ENCODE measurements at places on chromosomes 12 and 14.

DNA sequence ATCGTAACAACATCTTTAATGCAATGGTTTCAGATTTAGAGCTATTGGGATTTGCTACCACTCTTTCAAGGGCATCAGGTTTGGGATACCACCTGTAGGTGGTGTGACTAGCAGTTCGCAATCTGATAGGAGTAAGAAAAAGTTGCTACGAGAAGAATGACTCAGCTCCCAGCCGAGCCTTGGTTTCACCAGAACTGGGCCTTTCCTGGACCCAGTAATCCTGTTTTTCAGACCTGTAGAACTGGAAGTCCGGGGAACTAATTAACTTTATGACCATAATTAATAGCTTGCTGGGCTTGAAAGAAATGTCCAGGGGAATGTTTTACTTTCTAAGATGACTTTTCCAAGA is 770 bp downstream of the ABHD4 start:
- no peak for DNase-seq

- DNase-seq: no peak
Measured at GRCh38 chr12:102571889-102572288, 91.5 kb upstream of the IGF1 start.

DNA sequence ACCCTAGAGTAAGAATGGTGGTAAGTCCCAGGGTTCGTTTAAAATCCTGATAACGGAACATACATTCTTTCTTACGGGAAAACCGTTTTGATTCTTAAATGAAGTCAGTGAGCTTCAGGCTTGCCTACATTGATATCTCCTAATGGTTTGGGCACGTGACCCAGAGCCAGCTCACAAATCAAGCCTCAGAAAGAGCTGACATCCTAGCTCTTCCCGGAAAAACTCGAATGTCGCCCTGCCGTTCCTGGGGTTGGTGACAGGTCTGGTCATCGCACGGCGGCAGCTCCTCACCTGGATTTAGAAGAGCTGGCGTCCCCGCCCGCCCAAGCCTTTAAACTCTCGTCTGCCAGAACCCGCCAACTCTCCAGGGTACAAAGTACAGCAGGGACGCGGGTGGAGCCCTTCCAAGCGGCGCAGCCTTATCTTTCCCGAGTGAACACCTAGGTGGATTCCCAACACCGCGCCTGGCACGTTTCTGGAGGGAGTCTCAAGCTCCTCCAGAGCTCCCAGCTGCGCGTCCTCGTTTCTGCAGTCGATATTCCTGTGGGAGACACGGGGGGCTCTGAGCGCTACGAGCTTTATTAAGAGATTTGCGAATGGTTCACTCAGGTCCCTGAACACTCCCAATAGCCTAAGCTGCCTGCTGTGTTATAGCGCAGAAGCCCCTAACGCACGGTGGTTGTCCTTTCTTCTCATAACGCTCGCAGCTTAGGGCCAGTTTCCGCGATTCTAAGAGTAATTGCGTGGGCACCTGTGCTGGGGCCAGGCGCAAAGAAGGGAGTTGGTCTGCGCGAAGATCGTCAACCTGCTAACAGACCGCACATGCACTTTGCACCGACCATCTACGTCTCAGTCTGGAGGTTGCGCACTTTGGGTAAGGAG is at the start of gene SSTR1:
Gene SSTR1, plus strand, starts transcription at position 169 of the 882 bp plus-strand sequence. CDS start 1,486 bp downstream, outside the sequence.
- no peak for DNase-seq

GRCh38 chr12:108787539-108787938 is 56.2 kb upstream of the CORO1C start:
- no peak for DNase-seq

DNA sequence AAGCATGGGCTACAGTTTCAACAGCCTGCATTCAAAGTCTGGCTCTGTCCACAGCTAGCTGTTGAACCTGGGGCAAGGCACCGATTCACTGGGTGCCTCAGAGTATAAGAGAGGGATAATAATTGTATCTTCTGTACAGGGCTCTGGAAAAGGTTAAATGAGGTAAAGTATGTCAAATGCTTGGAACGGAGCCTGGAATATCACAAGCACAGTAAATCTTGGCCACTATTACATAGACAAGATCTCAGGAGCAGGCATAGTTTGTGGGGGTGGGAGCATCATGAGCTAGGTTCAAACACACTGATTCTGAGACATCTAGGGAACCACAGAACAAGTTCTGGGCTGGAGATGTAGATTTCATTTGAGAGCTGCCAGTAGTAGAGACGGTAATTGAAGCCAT is 203.7 kb upstream of the NUDT4 start:
- DNase-seq: no peak

GRCh38 chr14:85233756-85234155 is 296.2 kb upstream of the FLRT2 start:
- DNase-seq: no peak

- no peak for DNase-seq
Measured at GRCh38 chr12:11553871-11554533, 95.5 kb upstream of the ETV6 start.

- no peak for DNase-seq
Measured at GRCh38 chr12:131348646-131349045, 362.2 kb upstream of the SFSWAP start.

GRCh38 chr14:51283402-51284085 is 43.5 kb downstream of the TMX1 start:
- DNase-seq: no peak

- DNase-seq: no peak
Measured at GRCh38 chr12:131464081-131464480, 246.8 kb upstream of the SFSWAP start.

DNA sequence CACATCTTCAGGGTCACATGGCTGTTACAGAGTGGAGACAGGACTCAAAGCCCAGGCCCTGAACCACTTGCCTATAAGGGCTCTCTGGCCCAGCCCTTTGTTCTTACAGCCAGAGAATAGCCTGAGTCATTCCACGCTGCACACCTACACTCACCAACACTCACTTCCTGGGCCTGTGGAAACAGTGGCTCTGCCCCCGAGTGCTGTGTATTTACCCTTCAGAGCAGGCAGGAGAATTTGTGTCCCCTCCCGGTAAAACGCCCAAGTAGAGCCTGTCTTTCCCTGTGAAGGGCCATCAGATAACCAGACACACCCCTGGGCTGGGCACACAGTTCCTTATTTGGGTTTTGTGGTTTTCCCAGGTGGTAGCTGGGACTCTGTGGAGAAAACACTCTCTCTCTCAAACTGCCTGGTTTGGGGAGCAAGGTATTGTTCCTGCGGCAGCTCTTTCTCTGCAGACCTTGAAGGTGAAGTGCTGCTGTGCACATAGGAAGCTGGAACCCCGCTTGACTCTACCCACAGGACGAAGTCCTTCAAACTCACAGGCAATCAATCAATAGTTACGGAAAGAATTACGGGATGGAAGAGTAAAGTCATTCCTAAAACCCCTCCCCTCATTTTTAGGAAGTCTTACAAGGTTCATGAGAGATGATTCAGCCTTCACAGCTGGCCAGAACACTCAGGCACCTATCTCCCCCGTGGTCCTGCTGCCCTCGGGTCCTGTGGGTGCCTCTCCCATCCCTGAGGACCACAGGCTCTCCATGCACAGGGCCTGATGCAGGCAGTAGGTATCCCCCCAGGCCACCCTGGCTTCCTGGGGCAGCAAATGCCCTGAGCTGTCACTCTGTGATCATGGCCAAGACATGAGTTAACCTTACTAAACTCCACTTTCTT is 20.3 kb downstream of the FIGNL2 start:
- no peak for DNase-seq

- DNase-seq: no peak
Measured at GRCh38 chr12:59723520-59723919, 127.7 kb downstream of the SLC16A7 start.

GRCh38 chr12:57815177-57816000 is 3.1 kb downstream of the AVIL start:
- no peak for DNase-seq

GRCh38 chr12:7374423-7375144 is 69.4 kb downstream of the CD163L1 start:
- no peak for DNase-seq

DNA sequence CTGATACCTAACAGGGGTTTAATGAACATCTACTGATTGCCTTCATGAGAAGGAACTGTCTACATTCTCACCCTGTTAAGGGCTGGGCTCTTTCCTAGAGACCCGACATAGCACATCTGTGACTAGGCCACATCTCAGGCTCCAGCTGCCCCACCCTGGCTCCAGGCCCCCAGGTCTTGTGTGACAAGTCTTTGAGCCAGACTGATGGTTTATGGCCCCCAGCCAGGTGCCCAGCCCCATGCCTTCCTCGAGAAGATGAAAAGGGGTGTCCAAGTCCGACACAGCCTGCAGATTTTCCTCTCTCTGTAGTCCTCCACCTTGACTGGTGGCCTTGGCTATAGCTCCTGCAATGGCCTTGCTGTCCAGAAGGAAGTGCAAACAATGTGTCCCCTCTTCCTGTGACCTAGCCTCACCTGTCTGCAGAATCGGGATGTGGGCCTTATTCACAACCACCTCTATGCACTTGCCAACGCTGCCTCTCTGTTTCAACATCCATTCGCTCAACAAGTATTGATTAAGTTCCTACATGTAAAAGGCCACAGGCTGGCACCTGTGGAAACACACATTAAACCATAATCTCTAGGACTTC is 4.2 kb downstream of the ACTN1 start:
- DNase-seq: no peak

- no peak for DNase-seq
Measured at GRCh38 chr12:46492471-46493085, 120.0 kb upstream of the SLC38A2 start.

DNA sequence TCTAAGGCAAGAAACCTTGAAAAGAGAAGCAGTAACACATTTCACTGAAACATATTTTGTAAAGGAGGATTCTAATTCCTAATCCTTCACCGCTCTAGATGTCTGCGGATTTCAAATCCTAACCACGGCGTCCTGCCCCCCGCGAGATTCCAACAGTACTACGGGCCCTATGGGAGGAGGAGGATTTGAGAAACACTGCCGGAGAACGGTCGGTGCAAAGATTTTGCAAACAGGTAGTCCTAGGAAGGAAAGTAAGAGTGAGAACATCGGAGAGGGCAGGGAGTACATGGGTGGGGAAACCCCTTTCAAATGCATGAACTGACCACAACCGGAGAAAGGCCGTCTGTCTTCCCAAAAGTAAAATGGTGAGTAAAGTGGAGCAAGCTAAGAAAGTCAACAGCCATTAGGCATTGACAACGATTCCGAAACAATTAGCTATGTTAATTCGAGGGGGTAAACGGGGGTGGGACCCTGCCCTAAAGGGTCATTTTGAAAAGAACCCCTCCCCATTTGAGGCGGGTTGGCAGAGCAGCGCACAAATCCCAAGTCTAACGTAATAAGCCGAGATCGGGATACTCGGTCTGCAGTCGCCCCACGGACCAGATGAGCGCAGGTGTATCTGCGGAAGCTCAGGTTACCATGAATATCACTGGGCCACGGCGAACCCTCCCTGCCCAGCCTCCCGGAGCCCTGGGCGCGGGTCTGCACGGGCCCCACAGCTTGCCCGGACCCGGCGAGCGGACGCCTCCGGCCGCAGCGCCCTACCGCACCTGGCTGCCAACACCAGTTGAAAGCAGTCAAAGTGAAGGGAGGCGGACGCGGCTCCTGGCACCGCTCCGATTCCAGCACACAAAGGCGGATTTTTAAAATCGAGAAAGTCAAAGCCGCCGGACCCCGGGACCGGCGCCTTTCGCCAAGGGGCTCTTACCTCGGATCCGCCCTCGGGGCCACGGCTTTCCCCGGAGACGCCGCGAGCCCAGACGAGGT is 662 bp downstream of the EPS8 start:
- DNase-seq: peak; percentile 53

DNA sequence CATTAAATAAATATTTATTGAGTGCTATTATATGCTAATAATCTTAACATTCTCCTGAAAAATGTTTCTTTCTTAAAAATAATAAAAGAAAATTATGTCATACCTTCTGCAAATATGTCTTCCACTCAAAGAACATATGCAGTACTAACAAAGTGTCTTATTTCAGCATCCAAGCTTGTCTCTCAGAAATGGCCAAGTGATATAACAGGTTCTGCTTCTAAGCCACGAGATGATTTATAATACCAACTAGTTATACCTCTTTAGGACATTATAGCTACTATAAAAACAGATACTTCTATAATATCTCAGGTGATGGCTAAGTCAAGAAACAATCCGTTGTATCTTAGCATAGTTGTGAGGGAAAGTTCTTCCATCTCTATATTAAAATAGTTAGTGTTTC is 128.1 kb upstream of the ARID2 start:
- DNase-seq: no peak

DNA sequence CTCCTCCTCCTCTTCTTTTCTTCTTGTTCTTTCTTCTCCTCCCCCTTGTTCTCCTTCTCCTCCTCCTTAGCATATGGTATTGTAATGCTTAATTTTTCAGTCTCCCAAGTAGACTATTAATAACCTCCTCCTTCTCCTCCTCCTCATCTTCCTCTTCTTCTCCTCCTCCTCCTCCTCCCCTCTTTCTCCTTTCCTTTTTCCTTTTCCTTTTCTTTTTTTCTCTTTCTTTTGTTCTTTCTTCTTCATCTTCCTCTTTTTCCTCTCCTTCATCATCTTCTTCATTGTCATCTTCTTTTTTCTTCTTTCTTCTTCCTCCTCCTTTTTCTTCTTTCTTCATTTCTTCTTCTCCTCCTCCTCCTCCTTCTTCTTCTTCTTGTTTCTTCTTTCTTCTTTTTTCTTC is 251.6 kb upstream of the ARHGAP5 start:
- no peak for DNase-seq

DNA sequence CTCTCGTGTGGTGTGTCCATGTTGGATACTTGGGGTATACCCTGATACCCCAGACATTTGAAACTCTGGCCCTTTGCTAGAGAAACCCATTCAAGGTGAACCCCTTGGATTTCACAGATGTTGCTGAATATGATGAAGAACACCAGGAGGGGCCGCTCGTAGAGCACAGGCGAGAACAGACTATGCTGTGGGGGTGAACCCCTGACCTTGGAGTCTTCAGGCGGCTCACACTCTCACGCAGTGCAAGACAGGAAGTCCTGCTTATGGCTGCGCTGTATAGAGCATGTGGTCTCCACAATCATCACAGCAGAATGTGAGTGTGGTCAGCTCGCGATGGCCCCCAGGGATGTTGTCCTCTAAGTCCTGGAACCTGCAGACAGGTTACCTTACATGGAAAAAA is 60.4 kb downstream of the SLC15A4 start:
- no peak for DNase-seq

DNA sequence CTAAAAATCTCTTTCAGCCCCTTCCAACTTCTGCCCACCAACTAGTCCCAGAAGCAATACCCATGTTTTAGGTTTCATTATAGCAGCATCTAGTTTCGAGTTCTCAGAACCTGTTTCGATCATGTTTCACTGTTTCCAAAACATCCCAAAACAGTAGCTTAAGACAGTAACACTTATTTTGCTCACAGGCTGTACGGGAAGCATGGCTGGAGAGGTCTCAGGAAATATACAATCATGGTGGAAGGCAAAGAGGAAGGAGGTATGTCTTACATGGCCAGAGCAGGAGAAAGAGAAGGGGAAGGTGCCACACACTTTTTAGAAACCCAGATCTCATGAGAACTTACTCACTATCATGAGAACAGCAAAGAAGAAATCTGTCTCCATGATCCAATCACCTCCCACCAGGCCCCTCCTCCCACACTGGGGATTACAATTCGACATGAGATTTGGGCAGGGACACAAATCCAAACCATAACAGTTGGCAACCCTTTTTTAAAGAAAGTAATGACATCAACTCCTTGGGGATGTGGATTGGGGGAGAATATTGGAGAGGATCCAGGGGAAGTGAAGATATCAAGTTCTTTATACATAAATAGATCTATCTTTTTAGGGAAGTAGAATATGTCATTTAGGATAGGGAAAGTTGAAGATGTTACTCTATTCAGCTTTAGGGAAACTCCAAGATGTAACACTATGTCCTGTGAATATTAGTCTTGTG is 269.9 kb upstream of the PLEKHG7 start:
- DNase-seq: no peak

All from caudate nucleus (tissue), 63 donors.